ENCODE measurements at places on chromosomes 12 and 14.

GRCh38 chr12:108772247-108772646 is 40.9 kb upstream of the CORO1C start:
- no peak for DNase-seq

- no peak for DNase-seq
Measured at GRCh38 chr14:71244341-71244740, 337.1 kb downstream of the PCNX1 start.

- no peak for DNase-seq
Measured at GRCh38 chr14:79111987-79112501, 941.9 kb downstream of the NRXN3 start.

DNA sequence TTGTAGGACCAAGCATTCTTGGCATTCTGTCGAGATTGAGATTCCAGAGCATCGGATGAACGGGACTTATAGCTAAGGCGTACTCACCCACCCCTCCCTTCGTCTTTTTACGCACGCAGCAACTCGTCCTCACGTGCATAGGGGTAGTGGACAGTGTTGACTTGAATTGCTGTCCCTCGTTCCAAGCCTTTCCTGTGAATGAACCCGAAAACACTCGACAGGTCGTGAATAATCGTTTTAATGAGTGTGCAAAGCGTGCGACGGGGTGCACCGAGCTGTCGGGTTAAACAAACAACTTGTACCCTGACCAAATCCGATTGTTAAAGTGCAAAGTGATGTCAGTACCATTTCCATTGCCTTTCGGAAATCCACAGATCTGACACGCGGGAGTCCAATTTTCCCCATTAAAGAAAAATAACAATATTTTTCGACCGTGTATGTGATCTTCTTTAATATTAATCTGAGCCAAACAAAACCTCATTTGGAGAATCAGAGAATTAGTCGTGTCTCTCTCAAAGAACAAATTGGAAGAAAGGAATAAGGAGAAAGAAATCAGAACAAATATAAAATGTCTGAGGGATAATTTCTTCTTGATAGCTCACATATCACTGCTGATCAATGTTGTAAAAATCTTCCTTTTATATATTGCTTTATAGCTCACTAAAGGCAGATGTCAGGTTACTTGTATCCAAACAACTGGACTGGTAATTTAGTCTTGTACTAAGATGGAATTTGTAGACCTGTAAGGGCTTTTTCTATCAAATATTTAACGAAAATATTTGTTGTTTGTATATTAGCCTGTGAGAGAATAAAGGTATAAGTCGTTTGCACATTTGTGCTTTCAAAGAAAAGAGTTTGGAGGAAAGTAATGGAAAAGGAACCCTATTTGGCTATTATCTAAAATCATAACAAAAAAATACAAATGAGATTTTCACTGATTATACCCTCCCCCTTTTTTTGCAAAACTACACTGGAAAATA is 11.8 kb downstream of the FOXG1 start:
- no peak for DNase-seq

DNA sequence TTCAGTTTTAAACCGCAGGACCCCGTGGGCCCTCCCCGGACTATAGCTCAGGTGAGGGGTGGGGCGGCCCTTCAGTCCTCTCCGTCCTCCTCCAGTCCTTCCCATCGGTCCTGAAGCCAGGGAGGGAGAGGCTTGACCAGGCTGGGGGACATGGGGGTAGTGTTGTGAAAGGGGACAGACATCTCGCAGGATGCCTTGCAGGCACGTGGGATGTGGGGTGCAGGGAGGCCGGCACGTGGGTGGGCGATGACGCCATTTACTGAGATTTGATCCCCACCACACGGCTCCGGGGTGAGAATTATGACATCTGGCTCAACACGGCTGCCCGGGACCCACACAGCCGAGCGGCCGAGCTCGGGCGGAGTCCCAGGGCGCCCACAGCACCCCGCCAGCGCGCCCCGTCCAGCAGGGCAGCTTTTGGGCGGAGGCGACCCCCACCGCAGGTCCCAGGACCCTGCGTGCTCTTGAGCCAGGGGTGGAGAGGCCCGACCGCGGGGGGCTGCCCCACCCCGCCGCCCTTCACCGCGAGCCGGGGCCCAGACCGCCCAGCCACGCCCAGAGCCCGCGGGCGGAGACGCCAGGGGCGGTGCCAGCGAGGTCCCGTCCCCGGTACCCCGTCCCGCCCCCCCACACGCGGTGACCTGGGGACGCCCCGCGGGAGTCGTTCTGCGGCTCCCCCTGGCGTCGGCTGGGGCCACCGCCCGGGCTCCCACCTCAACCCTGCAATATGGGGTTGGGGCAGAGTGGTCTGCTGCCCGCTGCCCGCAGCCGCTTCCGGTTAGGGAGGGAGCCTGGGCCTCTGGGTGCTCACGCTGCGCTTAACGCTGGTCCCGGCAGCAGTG is 3.3 kb upstream of the EXOC3L4 start:
- peak; percentile 74 for DNase-seq

GRCh38 chr14:95452893-95453712 is 63.3 kb downstream of the SYNE3 start:
- no peak for DNase-seq

DNA sequence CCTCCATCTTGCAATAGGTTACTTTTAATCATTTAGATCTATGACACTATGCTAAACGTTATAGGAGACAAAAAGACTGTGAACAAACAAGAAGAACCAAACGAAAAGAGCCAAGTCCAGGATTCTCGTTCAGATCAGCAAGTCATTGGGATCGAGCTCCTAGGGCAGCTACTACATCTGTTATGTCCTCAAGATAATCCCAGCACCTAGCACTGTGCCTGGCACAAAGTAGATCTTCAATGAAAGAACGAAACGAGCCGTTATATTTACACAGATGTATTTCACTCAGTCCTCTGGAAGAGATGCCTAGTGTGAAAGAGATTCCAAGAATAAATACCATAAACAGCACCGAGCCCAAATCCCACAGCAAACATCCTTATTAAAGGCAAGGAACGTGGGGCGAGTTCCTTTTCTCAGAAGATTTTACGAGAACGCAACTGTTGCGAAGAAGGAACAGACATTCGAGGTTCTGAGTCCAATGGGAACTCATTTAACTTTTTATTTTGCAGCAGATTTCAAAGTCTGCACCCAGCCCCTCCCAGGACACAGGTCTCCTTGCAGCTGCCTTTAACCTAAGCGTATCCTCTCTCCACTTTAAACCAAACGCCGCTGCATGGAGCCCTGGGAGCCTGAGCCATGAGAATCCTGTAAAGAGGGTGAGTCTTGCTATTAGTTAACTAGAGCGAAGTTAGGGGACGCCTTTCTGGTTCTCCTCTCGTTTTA is 544 bp upstream of the TDP1 start:
- no peak for DNase-seq

DNA sequence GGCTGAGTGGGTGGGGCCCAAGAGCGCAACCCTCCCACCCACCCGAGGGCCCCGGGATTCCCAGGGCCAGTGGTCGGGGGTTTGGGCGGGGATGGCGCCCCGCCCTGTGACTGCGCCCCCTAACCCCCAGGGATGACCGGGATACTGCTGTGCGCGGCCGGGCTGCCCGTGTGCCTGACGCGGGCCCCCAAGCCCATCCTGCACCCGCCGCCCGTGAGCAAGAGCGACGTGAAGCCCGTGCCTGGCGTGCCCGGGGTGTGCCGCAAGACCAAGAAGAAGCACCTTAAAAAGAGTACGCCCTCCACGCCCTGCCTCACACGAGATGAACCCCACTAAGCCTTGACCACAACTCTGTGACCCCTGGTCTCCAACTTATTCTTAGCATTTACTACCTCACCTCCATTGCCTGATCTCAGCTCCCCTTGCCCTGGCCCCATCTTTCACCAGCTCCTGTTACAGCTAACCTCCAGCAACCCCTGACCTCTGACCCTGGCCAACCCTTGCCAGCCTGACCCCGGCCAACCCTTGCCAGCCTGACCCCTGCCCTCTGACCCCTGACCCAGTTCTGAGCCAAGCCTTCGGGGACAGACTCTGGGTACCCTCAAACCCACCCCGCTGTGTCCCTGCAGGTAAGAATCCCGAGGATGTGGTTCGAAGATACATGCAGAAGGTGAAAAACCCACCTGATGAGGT is 37.0 kb downstream of the DTX1 start:
- no peak for DNase-seq

GRCh38 chr12:131617596-131618302 is 93.1 kb upstream of the SFSWAP start:
- no peak for DNase-seq

GRCh38 chr14:58560208-58560607 is 77.6 kb upstream of the DACT1 start:
- no peak for DNase-seq

- DNase-seq, result no peak
Measured at GRCh38 chr14:99733211-99733539, 49.1 kb downstream of the CYP46A1 start.

DNA sequence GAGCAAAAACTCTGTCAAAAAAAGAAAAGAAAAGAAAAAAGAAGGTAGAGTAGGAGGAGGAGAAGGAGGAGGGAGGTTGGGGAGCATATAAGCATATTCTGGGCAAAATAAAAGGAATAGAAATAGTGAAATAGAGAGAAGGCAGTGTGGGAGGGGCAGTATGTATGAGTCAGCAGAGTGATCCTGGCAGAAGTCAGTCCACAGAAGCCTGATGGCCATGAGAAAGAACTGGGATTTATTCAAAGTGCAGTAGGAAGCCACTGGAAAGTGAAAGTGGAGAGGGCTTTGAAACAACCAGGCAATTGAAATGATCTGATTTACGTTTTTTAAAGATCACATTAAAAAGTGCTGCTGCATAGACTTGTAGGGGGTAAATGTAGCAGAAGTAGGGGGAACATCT is 368.6 kb upstream of the USP15 start:
- no peak for DNase-seq

DNA sequence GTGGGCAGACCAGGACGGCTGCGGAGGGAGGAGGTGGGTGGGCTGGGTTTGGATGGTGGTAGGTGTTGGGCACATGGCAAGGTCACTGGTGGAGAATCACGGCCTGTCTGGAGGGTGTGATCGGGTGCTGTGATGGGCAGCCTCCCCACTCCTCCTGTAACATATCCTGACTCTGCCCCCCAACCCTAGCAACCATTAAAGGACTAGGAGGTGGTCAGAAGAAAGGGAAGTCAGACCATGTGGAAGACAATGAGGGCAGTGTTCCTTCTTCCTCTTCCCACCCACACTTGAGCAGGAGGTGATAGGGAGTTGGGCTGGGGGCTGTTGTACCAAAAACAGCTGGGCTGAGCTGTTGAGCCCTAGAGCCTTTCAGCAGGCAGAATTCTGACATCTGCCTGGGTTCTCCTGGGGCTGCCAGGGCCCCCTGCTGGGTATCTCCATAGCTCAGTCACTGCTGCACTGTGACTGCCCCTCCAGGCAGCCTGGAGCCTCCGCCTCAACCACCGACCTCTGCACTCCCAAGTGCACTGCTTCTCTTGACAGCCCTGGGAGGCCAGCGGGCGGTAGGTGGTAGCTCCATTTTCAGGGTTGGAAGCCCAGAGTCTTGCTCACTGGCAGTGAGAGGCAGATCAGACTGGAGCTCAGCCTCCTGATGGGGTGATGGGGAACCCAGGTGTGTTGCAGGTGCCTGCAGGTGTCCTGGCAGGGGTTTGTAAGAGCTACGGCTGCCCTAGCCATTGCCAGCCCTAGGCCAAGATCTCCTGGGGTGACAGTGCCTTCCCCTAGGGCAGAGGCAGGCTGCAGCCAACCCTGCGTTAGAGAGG is 15.4 kb downstream of the VASH1 start:
- DNase-seq, result no peak

DNA sequence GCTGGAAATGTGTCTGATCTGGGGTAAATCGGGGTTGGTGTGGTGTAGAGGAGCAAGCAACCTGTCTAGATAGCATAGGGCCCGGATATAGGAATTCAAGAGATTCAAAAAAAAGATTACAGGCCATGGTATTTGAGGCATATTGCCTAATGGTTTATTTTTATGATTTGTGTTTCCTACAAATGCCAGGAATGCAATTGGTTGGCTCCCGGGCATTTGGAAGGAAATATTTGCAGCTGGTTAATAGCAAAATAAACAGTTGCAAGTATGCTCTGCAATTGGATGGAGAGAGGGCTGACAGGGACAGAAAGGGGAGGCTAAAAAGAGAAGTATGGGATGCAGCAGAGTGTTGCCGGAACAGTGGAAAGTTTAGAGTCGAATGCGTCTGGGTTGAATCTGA is 315.6 kb upstream of the ATP2B1 start:
- no peak for DNase-seq

- DNase-seq, result no peak
Measured at GRCh38 chr12:56158926-56159461, 835 bp downstream of the MYL6 start.

DNA sequence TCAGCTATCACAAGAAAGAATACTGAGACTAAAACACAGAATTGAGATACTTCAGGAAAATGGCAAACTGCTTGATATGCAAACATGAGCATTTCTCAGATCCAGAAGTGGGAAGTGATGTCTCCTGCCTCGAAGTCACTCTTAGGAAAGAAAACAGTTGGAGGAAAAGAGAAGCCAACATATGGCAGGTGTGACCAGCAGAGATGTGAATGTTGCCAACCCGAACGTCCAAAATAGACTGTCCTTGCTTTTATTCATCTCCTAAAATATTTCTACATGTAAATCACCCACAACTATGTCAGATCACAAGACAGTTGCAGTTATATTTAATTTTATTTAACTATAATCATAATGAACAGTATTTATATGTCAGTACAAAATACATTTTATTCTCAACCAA is 687.6 kb downstream of the GALC start:
- DNase-seq, result no peak

DNA sequence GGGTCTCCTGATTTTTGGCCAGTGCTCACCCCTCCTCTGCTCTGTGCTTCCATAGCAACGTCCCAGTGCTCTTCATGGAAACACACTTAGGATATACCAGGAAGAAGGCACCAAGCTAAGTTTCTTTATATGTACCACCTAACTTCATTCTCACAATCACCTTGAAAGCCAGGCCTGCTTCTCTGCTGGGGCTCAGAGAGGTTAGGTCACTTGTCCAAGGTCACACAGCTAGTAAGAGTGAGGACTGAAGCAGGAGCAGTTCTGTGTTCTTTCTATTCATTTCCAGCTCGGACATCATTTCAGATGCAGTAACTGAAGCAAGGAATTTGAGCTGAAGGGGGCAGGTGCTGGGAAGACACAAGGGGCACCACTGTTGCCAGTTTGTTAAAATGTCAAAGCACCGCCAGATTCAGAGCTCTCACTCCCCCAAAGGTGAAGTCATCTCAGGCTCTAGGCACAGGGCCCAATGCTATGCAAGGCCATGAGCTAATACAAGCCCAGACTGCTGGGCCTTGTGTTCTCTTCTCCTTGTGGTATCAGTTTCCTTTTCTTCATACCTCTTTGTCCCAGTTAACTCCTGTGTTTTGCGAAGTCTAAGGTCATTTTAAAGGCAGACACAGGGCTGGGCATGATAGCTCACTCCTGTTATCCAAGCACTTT is 19.7 kb upstream of the YY1 start:
- no peak for DNase-seq

DNA sequence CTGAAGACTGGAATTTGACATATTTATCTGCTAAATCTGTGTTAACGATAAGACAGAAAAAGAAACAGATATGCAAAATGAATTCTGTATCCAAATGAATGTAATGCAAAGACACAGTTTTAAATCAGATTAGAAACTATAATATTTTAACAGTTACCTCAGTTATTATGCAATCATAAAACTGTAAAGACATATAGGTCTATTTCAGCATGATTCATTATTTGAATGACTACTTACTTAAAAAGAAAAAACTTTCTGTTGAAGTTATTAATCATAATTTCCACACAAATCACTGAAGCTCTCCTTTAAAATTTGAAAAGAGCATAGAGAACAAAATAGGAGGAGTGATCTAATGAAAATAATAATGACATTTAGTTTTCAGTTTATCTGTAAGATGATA is 742.6 kb downstream of the FSCB start:
- DNase-seq, result no peak

- DNase-seq, result no peak
Measured at GRCh38 chr12:131825146-131825892, 2.9 kb upstream of the MMP17 start.

GRCh38 chr14:65077318-65077717 is 25.0 kb downstream of the MAX start:
- DNase-seq, result no peak

Data from progenitor cell of endocrine pancreas (in vitro differentiated cells).